ENCODE measurements at places on chromosomes 6 and 20.
A peak's percentile ranks its signal among the peaks of the same experiment; 100 is the strongest.

- no peak for DNase-seq
Observed at GRCh38 chr6:139778688-139779087, 404.2 kb upstream of the CITED2 start.

DNA sequence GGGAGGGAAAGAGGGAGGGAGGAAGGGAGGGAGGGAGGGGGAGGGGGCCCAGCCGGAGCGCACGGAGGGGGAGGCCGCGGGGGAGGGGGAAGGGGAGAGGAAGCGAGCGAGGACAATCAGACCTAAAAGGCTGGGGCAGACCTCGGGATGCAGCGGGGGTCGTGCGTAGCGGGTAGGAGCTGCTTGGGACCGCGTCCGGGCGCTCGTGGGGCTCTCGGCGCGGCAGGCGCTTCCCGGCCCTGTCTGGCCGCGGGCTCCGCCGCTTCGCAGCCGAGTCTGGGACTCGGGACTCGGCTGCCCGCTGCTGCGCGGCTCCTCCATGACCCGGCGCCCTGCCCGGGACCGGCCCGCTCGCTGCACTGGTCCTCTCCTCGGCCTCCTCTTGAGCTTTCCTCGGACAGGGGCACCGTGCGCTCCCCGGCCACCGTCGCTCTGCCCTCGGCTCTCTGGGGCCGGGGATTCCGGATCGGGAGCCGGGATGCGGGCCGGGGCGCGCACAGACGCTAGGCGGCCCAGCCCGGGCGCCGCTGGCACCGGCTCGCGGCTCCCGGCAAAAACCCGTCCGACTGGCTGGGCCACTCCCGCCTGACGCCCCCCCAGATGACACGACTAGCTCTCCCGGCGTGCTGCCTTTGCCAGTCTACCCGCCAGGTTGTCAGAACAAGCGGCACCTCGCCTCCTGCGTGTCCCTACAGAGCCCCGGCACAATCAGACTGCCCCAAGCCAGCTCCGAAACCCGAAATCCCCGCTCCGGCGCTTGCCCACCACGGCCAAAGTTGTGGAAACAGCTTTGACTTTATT, 2.2 kb downstream of the TFAP2A start:
- DNase-seq: no peak

DNA sequence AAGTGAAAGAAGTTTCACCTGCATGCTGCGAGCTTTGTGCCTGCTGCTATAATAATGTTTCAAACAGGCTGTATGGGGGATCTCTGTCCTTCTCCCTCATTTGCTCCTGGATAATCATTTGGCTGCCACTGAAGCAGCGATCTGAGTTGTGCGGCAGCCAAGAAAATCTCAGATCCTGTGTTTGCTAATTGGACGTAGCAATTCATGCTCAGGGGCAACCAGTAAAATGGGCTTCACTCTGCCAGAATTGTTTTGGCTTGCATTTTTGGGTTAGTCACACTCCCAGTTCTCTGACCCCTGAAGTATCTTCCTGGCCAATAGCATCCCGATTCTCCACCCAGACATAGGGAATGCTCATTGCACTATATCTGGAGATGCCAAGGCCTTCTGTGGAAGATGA, 13.7 kb upstream of the STXBP5 start:
- no peak for DNase-seq

- no peak for DNase-seq
Observed at GRCh38 chr6:52143551-52143950, 42.6 kb upstream of the IL17A start.

GRCh38 chr6:14232889-14233288, 115.3 kb downstream of the CD83 start:
- DNase-seq: no peak

GRCh38 chr20:43531091-43531443, 23.6 kb downstream of the L3MBTL1 start:
- DNase-seq: no peak

DNA sequence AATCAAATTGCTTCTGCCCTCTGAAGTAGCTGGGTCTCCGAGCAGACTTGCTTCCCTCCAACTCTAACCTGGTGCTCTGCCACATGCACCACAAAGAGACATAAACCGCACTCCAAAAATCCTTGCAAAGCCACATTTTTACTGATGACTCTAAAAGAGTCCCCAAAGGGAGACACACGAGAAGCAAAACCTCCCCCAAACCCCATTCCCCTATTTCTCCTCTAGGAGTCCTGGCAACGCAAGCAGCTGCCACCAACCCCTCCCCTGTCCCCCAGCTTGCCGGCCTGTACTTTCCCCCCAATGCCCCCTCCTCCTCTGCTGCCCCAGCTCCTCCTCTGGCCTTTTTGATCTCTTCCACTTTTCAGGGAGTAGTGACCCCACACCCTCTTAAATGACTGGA, 180.1 kb upstream of the ARID1B start:
- no peak for DNase-seq

DNA sequence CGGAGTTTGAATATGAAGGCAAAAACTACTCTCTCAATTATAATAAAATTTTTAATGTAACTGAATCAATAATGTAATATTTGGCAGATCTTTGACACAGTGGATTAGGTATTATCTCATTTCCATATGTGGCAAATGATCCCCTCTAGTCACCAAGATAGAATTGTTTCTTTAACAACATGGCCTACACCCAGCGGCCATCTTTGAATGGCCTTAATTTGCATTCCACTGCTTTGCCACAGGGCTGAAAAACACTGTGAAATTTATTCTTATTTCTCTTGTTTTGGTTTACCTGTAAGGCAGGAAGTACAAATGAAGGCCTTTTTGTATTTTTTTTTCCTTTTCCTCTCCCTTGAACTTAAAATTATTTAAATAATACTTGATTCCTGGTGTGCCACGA, 162.6 kb upstream of the SCGN start:
- DNase-seq: no peak

GRCh38 chr6:42354702-42355101, 97.0 kb downstream of the TRERF1 start:
- no peak for DNase-seq

DNA sequence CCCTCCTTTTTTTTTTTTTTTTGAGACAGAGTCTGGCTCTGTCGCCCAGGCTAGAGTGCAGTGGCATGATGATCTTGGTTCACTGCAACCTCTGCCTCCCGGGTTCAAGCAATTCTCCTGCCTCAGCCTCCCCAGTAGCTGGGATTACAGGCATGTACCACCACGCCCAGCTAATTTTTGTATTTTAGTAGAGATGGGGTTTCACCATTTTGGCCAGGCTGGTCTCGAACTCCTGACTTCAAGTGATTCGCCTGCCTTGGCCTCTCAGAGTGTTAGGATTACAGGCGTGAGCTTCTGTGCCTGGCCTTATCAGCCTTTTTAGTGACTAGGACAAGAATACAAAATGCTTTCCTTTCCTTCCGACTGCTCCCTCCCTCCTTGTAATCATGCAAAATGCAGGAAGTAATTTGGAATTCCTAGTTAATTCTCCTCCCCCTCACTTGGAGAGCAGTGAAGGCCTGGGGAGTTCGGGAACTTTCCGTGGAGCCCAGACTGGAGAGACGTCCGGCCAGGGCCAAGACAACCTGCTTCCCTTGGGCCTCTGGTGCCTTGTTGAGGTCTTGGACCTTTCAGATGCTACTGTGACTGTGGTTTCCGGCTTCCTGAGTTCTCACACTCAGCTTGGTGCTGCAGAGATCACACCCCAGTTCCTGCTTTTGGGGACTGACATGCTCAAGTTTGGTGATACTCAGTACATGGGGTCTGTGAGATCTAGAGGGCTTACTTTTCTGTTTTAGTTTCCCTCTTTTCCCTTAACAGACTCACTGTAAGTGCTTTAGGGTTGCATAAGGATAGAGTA, 3.9 kb upstream of the PHF20 start:
- peak; percentile 47 for DNase-seq

DNA sequence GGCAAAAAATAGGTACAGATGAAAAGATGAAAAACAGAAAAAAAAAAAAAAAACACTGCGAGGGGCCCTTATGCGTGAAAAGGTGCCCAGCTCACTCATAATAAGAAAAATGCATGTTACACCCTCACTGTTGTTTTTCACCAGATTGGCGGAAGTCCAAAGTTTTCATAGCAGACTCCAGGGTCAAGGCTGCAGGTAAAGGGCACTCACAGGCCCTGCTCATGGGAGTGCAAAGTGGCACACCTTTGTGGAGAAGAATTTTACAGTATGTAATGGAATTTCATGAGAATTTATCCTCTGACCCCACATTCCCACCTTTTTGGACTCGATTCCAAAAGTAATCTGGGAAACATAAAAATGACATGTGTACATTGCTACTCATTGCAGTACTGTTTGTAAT, 108.2 kb downstream of the CDKAL1 start:
- no peak for DNase-seq

DNA sequence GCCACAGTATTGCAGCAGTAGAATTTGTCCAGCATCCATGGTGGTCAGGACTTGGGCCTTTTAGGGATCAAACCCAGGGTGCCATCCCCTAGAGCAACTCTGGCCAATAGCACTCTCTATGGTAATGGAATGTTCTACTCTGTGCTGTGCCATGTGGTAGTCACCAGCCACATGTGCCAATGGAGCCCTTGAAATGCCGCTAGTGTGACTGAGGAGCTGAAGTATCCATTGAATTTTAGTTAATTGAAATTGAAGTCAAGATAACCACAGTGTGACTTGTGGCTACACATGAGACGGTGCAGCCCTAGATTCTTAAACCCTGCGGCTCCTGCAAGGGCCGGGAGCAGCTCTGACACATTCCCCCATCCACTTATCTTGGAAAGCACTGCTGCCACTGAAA, 54.6 kb downstream of the SLC2A10 start:
- no peak for DNase-seq

- no peak for DNase-seq
Observed at GRCh38 chr6:91562955-91563354, 976.1 kb upstream of the MAP3K7 start.

DNA sequence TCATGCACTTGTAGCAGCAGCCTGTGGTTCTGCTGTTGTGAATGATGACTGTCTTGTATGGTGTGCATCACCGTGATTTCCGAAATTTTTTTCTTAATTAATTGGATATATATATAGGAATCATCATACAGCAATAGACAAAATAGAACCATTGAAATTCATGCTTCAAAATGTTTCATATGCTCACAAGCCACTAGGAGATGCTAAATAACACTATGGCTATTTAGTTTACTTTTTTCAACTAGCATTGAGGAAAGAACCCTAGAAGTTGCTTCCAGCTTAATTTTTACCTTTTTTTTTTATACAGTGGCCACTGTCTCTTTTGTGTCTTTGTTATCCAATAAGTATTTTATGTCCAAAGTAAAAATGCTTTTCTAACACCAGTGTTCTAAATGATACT, 485.4 kb downstream of the CDKAL1 start:
- DNase-seq: no peak

- DNase-seq: no peak
Observed at GRCh38 chr6:152904678-152905077, 78.2 kb downstream of the FBXO5 start.

- no peak for DNase-seq
Observed at GRCh38 chr20:63592661-63593060, 18.6 kb upstream of the HELZ2 start.

DNA sequence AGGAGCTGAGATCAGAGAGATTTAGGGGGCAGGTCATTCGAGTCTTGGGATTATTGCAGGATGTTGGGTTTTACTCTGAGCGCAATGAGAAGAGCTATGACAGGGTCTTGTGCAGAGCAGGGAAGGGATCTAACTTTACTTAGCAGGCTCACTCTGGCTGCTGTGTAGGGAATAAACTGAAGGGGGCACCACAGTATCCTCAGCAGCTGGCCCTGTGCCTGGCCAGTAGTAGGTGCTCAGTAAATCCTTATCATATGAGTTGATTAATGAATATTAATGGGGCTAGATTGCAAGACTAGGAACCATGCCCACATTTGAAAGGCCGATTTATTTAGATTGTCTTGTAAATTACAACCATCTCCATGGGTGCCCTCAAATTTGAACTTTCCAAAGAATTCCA, 4.6 kb upstream of the MDGA1 start:
- DNase-seq: no peak

DNA sequence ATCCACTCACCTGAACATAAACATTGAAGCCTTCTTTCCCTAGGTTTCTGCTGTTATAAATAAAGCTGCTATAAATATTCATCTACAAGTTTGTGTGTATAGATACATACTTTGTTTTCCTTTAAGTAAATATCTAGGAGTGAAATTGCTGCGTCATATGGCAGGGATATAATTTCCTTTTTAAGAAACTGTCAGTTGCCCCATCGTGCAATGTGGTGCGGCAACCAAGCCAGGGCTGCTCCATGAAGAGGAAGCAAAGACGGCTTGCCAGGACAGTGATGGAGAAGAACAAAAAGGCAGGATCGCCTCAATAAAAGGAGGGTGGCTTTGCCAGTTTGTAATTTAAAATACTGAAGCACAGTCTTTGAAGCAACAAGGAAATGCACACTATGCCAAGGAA, 36.6 kb downstream of the CITED2 start:
- no peak for DNase-seq

GRCh38 chr6:67882436-67883311, 752.4 kb upstream of the ADGRB3 start:
- no peak for DNase-seq

GRCh38 chr20:37327748-37328147, 18.2 kb upstream of the SRC start:
- DNase-seq: no peak

DNA sequence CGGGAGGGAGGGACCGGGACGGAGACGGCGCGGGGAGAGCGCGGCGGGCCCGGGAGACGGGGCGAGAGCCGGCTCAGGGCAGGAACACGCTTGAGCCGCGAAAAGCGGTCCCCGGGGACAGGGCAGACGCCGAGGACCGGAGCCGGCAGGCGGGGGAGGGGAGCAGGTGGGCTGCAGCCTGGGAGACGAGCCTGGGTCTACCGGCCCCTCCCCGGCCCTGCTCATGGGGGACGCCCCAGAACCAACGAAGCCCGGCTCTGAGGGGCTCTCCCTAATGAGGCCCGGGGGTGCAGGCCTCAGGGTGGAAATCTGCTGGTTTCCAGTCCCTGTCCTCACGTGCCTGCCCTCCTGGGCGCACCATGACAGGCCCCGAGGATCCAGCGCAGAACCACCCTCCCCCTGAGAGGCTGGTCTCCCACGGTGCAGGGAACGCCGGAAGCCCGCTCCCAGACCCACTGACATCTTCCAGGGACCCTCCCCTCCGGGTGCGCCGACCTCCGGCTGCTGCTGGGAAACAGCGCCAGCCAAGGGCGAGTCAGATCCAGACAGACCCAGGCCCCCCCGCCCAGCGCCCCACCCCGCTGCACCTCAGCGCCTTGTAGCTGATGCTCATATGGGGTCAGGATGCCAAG, 571 bp upstream of the EEF1A2 start:
- DNase-seq: no peak

DNA sequence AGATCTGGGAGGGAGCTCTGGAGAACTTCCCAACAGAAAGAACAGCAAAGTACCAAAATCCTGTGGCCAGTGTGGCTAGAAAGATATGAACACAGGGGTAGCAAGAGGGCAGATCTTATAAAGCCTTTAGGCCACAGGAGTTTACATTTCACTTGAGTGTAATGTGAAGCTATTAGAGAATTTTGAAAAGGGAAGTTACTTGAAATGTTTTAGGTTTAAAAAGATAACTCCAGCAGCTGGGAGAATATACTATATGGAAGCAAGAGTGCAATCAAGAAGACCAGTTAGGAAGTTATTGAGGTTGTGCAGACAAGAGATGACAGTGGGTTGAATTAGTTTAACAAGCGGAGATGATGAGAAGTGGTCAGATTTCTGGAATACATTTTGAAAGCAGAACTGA, 7.9 kb downstream of the SUPT3H start:
- DNase-seq: no peak
